Stimulated activated CD4-positive, alpha-beta T cell treated with anti-CD3 and anti-CD28 coated beads, TNF-alpha, amount 100 ng/mL, for 4 hours (primary cell): ENCODE measurements at places on chromosomes 7 and 10.

DNA sequence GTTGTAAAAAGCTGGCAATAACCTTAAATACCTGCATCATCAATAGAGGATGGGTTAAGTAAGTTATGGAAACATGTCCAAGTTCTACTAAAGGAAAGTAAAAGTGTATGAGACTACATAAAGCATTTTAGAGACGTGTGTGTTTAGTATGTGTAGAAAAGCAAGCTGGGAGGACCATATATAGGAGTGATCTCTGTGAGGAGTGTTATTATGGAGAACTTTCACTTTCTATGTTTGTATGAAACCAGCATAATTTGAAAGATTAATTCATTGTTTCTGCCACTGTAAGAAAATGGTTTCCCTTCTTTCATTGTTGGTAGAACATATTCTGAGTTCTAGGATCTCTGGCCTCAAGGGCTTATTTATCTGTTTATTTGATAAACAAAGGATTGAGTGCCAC lies 19.2 kb upstream of the PDLIM1 start:
- DNase-seq: no peak

DNA sequence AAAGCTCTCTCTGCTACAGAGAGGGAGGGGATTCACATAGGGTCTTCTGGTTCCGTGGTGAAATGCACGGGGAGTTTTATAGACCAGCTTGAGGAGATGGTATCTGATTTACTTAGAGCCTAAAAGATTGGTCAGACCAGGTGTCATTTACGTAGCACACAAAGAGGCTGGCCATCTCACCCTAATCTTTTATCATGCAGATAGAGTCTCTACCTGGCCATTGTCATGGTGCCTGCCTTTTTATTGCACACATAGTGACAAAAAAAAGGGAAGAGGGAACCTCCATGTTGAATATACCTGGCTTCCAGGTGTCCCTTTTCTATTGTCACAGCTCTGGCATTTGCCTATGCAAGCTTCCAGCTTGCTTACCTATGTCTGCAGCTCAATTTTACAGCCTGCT lies 1456.1 kb downstream of the GATA3 start:
- DNase-seq: no peak

DNA sequence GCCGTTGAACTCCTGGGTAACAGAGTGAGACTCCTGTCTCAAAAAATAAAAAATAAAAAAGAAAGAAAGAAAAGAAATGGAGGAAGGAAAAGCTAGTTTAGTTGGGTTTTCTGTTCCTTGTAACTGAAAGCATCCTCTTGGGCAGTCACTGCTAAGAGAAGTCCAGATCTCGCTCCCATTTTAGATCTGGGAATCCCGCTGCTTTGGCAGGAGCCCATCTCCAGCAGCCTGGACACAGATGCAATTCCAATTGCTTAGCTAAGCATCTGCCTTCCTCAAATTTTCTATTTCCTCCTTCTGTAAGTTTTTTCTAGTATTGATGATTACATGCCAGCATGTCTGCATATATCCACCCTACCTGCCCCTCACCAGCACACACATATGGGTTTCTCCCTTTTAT lies 54.1 kb downstream of the DENND2A start:
- DNase-seq: no peak

GRCh38 chr7:22821702-22822485 lies 755 bp downstream of the TOMM7 start:
- no peak for DNase-seq

DNA sequence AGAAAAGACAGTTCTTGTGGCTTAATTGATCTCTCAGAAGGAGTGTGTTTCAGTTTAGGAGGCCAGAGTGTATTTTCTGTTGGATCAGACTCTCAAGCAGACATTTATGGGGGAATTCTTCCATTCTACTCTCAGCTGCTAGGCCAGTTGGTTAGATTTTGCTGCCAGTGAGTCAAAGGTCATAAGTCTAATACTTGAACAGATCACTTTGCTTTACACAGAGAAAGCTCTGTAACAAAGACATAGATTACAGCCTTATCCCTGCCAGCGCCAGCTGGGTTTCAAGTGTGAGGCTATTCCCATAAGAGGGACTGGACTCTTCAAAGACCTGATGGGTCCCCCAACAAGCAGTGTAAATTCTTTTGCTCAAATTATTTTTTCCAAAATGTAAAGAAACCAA lies 145.6 kb upstream of the SEMA3C start:
- no peak for DNase-seq

DNA sequence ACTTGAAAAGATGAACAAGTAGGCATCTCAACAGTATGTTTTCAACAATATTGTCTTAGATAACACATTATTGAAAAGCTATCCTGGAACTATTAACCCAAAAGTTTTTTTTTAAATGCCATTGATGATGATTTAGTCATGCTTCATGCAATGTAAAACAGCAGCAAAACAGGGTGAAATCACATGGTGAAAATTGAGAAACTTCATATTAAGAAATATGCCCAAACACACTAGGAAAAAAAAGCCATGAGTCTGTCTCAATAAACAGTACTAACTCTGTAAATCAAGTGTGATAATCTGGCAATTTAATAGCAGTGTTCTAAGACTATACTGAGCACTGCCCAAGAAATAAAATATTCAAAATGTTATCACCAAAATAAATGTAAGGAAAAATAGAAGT lies 613.1 kb downstream of the KCNMA1 start:
- DNase-seq: no peak

DNA sequence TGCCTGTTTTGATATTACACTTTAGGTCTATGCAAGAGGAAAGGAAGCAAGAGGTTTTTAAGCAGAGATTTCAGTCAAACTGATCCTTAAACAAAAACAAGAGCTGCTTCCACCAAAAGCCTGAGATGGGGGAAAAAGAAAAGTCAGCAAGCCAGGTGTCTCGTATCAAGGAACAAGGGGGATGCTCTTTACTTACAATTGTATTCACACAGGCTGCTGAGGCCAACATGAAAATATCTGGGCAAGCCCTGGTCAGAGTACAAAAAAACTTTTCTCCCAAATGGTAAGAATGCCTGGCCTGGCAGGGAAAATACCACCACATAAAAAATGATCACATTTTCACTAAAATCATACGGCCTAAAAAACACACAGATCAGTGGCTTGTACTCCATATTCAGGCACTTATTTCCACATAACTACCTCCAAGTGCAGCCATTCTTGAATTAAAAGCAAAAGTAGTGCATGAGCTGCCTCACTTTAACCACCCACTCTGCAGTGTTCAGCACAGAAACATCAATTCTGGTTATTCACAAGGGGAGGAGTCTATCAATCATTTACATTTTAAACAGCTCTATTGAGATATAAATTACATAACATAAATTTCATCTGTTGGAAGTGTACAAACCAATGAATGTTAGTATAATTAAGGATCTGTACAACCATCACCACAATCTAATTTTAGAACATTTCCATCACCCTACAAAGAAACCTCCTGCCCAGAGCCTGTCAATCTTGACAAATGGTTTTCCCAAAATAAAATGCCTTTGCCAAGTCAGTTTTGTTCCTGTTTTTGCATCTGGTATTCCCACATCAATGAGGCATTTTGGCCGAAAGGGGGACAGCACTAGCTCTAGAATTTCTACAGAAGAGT lies 70.2 kb downstream of the GRB10 start:
- DNase-seq: no peak

DNA sequence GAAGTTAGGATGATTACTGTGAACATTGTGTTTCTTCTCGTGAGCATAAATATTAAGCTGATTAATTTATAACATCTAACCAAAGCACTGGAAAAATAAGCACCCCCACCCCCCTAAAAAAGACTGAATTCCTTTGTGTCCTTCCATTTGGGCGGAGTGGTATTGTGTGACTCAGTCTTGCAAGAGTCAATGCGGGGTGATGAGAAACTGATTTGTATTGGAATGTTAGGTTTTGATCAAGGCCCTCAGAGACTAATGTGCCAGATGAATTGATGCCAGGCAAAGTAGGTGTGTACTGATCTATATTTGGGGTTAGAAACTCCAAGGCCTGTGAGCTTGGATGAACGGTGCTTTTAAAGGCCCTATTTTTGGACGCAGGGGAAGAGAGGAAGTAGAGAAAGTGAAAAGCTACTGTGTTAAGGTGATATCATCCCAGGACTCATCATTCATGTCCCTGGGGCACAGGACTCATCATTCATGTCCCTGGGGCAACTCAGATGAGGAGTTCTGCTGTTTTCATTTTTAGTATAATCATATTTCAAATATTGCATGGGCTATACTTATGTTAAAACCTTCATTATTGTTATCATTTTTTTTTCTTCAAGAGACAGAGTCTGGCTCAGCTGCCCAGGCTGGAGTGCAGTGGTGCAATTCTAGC lies 61.3 kb upstream of the PTN start:
- DNase-seq: no peak

DNA sequence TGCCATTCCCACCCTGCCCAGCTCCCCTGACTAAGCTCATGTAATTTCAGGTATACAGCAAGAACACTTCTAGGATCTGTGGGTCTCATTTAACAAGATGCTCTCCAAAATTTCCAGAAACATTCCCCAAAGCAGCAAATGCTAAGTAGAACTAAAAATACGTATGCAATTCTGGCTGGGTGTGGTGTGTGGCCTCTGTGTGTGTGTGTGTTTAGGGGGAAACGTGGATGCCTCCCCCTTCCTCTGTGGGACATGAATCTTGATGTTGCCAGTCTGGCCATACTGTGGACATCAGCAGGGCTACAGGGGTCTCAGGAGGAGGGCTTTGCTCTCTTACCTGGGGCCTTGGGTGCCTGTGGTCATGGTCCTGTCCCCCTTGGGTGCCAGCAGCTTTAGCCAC lies 18.4 kb downstream of the EMX2 start:
- DNase-seq: no peak

- no peak for DNase-seq
Measured at GRCh38 chr7:34530259-34530658, 127.8 kb upstream of the NPSR1 start.

- no peak for DNase-seq
Measured at GRCh38 chr7:81449105-81449504, 320.7 kb downstream of the HGF start.

GRCh38 chr7:44286182-44286617 lies 39.2 kb downstream of the CAMK2B start:
- no peak for DNase-seq

GRCh38 chr10:96794836-96795733 lies 37.0 kb upstream of the LCOR start:
- DNase-seq: no peak

- no peak for DNase-seq
Measured at GRCh38 chr10:78747401-78748234, 321.1 kb upstream of the ZMIZ1 start.

- DNase-seq: no peak
Measured at GRCh38 chr10:15865304-15865703, 5.0 kb upstream of the MINDY3 start.

- DNase-seq: no peak
Measured at GRCh38 chr10:57919864-57920263, 347.8 kb downstream of the IPMK start.

DNA sequence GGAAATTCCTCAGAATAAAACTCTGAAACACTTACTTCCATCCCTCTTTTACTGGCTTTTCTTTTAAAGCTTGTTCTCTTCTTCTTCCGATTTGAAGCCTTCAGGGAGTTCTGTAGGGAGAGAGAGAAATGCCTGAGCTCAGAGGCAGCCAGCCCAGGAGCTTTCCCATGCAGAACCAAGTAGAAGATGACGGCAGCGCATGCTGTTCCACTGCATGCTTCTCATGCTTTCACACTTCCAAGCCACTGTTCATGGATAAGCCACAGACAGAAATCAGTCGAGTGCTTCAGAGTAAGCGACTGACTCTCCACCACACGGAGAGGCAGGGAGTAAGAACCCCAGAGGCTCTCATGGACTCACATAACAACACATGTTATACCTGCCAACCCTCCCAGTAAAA lies 237.3 kb downstream of the DGKI start:
- DNase-seq: no peak

- no peak for DNase-seq
Measured at GRCh38 chr7:138887872-138888656, 90.1 kb upstream of the ATP6V0A4 start.

DNA sequence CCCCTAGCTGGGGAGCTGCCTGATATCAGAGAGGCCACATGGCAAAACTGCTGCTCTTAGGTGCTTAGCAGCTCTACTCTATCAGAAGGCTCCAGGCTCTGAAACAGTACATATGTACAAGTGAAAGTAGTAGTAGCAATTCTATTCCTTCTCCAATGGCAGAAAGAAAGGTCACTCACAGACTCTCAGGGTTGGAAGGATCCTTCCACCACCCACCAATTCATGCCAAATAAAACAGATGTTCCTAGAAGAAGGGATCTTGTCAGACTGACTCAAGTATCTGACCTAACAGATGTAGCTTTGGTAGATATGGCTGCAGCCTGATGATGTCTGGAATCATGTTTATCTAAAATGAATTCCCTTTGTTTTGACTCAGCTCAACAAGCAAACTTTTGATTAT lies 8.0 kb upstream of the ALDH18A1 start:
- DNase-seq: no peak

DNA sequence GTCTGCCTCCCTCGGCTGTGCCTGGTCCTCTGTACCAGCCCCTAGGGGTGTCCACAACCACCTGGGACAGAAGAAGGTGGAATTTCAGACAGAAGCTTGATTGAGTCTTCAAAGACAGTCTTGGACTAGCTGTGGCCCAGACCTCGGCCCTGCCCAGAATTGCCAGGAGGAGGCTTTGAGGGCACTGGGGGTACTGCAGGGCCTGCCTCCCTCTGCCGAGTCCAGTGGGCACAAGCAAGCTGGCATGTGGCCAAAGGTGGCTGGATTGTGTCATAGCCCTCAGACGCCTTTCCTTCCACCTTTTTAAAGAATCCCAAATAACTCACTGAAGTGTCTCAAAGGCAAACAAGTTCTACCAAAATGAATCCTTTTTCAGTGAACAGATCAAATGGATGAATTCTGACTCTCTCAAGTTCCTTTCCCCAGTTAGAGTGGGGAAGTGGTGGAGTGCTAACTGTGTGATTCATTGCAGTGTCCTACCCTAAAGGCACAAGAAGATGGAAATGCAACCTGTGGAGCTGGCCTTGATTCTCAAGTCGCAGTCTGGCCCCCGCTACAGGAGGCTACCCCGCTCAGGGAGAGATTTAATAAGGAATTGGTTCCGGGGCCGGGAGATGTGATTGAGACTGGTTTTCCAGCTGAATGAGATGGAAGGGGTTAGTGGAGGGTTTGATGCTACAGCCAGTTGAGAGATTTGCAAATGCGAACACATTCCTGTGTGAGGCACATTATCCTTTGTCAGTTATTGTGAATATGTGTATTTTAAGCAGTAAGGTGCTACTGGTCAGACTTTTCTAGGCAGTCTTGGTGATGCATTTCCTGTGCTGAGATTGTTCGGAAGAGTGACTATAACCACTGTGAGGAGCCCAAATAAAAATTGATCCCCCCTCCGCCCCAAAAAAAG lies 28.8 kb upstream of the SLC26A4 start:
- DNase-seq: no peak

GRCh38 chr10:101772895-101773761 lies 2.8 kb downstream of the FGF8 start:
- DNase-seq: no peak

DNA sequence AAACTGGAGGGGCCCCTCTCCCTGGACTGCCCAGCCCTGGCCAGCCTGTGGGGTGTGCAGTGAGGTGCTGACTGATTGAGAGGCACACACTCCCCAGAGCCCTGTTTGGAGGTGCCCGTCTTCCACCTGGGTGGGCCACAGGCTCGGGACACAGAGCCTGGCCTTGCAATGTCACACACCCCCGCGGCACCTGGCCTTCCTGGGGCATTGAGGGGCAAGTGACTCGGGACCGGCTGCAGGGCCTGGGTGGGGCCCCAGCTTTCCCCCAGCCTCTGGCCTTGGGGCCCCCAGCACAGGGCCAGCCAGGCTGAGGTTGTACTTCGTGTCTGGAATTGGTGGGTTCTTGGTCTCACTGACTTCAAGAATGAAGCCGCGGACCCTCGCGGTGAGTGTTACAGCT lies 13.9 kb upstream of the NKX6-2 start:
- no peak for DNase-seq
